ENCODE measurements at places on chromosomes 4 and X. TPM values are rescaled to one million over a fixed set of nuclear protein-coding genes. Genes with fewer than 3 reads are reported as not detected.

GRCh38 chrX:104351173-104351769 is 96.5 kb upstream of the ESX1 start:
- no peak for DNase-seq

Gene NXF3
- not detected for total RNA-seq

DNA sequence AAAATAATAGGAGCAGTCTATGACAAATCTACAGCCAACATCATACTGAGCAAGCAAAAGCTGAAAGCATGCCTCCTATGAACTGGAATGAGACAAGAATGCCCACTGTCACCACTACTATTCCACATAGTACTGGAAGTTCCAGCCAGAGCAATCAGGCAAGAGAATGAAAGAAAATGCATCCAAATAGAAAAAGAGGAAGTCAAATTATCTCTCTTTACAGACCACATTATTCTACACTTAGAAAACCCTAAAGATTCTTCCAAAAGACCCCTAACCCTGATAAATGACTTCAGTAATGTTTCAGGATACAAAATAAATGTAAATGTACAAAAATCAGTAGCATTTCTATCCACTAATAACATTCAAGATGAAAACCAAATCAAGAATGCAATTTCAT is 249.0 kb downstream of the STK32B start:
- no peak for DNase-seq

Gene ZNF711
- 0.50 TPM for total RNA-seq

GRCh38 chr4:183129125-183129524 is 30.1 kb downstream of the WWC2 start:
- no peak for DNase-seq

DNA sequence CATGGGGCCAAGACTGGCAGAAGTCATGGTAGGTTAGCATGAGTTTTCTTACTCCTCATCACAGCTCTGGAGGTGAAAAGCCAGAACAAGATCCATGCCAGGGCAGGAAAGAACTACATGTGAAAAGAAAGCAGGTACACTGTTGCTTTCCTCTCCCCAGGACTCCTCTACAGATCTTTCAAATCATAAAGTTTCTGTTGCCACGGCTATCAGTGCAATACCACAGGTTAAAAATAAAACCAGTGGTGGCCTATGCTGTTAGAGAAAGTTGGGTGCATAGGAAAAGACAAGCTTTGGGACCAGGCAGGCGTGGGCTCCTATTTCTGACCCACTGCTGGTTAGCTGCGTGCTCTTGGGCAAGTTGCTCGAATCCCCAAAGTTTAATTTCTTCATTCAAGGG is 81.4 kb downstream of the SH3RF1 start:
- DNase-seq = no peak

Gene F8A2
- total RNA-seq = not detected

DNA sequence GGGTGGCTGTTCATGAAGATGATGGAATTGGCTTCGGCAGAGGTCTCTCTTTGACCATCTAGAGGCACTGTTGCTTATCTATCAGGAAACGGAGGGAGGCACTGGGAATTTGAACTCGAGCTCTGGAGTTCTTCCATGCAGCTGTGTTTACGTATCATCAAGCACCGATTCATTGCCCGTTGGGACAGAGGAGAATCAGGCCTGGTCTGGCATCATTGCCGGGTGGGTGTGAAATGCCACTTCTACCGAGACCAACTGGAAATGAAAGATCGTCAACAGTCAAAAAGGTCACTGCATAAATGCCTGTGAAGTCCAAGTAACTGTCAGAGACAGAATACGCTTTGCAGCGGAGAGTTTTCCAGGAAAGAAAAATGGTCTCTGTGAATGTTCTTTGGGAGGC is 166.9 kb downstream of the ASMT start:
- DNase-seq = no peak

GRCh38 chrX:101677028-101677427 is 17.4 kb upstream of the ARMCX2 start:
- no peak for DNase-seq

Gene STOX2
- total RNA-seq = 11.6 TPM

- DNase-seq = no peak
Measured at GRCh38 chrX:35622601-35623000, 175.5 kb upstream of the MAGEB16 start.

DNA sequence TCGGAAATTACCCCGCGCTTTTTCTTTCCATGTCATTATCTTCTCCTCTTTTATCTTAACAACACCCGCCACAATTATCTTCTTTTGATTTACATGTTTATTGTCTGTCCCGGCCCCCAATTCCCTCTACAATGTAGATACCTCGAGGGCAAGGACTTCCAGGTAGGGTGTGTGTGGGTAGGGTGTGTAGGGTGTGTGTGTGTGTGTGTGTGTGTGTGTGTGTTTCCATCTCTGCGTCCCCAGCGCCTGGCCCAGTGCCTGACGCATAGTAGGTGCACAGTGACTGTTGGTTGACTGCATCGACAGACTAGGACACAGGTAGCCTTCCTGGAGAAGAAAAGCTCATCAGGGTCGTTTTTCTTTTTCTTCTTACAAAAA is 103.1 kb downstream of the UCHL1 start:
- no peak for DNase-seq

DNA sequence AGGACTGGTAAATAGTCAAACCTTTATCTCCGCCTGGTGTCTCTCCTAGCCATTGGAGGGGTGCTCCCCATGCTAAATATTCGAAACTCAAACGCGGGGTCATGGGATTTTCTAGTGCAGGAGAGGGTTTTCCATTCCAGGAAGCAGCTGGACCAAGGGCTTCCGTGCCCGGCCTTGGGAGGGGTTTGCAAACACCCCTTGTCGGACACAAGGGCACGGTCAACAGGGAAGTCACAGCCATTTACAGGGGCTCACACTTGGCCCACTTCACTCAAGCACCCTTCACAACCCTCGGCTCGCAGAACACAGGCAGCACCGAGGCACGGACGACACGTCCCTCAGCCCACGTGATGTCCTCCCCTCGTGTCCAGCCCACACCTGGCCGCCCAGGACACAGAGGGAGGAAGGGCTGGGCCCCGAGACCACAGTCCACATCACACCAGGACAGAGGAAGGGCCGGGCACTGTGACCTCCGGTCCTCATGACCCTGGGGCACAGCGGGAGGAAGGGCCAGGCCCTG is 10.3 kb upstream of the PLCXD1 start:
- no peak for DNase-seq

Gene FGD1
- 11.4 TPM for total RNA-seq

Gene REPS2
- 28.8 TPM for total RNA-seq

DNA sequence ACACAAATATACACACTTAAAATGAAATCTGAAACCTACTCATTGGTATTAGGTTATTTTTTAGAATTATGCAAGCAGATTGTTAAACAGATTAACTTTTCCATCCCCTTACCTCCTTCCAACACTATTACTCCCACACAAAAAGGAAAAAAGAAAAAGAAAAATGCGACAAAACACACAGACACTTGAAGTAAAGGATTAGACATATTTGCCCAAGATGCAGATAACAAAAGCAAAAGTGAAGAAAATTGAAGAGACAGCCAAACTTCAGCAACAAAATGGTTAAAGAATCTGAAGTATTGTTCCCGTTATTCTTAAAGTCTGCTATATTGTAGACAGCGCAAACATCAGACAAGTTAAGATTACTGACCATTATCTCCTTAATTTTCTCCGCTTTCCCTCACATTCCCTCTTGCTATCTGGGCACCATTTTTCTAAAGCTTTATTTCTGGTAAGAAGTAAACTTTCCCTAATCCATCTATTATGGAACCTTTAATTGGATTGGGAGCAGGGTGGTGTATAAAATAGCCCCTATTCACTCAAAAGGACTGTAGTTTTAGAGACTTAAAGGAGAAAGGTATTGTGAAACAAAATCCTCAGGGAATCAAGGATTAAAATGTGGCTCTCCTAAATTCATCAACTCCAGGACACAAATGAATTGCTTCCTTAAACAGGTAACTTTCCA is 34.7 kb upstream of the MAB21L2 start:
- no peak for DNase-seq

Gene FAM53A
- 9.3 TPM for total RNA-seq

GRCh38 chr4:5881340-5881739 is 11.5 kb downstream of the CRMP1 start:
- no peak for DNase-seq

Gene EMCN
- total RNA-seq = 19.0 TPM

Gene HMGN5
- 2.1 TPM for total RNA-seq

- no peak for DNase-seq
Measured at GRCh38 chrX:20753076-20753475, 486.4 kb upstream of the RPS6KA3 start.

DNA sequence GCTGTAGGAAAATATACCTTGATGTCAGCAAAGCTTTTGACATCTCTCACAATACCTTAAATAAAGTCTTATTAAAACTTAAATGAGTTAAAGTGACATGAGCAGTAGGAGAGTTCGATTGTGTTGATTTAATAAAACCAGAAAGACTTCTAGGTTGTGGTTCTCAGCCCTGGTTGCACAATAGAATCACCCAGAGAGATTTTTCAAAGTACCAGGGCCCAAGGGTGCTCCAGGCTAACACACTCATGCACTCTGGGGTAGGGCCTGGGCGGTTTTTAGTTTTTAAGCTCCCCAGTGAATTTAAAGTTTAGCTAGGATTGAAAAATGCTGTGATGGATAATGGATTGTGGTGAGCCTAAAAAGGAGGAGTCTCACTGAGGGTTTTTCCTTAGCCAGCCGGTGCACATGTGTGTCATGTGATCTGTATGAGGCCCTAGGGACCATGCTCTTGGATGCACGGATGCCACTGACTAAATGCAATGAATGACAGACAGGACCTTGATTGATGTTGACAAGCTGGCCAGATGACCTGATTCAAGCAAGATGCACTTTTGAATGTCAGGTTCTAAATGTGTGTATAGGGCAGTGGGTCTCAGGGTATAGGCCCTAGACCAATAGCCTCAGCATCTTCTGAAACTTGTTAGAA is 185.0 kb downstream of the PTTG2 start:
- DNase-seq = no peak

Gene SYN1
- 0.66 TPM for total RNA-seq

DNA sequence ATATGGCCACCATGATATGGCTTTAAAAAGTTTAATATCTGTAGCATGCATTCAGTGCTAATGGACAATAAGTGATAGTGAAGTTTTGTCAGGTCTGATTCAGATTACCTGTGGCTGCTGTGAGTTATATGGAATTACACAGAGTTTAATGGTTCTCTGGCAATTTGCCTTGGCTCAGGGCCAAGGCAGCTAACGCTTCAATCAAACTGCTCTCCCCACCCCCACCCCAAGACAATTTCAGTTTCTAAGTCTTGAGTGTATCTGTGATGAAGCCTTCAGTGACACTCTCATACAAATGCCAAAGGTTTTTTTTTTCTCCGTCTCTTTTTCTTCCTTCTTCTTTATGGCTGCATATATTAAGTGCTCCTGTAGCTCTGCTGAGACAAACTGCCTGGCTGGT is 106.6 kb downstream of the SHROOM4 start:
- no peak for DNase-seq

Gene SAGE1
- not detected for total RNA-seq

Gene MSX1
- 2.9 TPM for total RNA-seq

- peak; percentile 47 for DNase-seq
Measured at GRCh38 chrX:150167482-150168324, 195.4 kb upstream of the MAMLD1 start.

Gene VCX3A
- total RNA-seq = not detected

Gene PRKG2
- total RNA-seq = 7.3 TPM

Gene TXK
- 2.1 TPM for total RNA-seq

GRCh38 chrX:40448793-40449192 is 132.0 kb upstream of the ATP6AP2 start:
- DNase-seq = no peak

GRCh38 chrX:23403849-23404248 is 69.2 kb downstream of the PTCHD1 start:
- no peak for DNase-seq

DNA sequence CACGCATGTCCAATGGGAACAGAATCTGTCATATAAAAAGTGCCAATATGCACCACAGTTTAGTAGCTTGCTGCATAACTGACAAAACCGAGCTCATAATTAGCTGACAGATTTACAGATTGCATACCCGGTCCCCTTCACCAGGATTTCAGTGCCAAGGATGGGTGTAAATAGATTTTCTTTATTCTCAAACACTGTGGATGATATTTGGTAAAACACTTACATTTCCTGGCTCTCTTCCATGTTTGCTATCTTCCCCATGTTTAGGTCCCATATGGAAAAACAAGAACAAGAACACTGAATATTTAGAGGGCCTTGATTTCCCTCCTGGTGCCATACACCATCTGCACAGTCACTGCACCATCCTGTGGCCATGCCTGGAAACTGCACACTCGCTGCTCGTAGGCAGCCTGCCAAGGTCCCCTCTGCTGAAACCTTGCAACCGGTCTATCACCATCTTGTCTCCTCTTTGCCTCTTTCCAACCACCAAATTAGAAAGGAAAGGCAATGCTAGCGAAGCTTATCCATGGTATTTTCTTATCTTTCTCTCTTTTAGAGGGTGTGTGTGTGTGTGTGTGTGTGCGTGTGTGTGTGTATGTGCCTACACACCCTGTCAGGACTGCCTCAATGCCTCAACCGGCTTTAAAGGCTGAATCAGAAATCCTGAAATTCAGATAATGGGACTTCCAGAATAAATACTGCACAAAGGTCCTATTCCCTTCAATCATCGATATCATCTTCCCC is 124.2 kb upstream of the MBNL3 start:
- DNase-seq = no peak

Gene TKTL2
- not detected for total RNA-seq

GRCh38 chr4:7189475-7190277 is 2.7 kb upstream of the SORCS2 start:
- DNase-seq = no peak

Gene ATOH1
- total RNA-seq = not detected

DNA sequence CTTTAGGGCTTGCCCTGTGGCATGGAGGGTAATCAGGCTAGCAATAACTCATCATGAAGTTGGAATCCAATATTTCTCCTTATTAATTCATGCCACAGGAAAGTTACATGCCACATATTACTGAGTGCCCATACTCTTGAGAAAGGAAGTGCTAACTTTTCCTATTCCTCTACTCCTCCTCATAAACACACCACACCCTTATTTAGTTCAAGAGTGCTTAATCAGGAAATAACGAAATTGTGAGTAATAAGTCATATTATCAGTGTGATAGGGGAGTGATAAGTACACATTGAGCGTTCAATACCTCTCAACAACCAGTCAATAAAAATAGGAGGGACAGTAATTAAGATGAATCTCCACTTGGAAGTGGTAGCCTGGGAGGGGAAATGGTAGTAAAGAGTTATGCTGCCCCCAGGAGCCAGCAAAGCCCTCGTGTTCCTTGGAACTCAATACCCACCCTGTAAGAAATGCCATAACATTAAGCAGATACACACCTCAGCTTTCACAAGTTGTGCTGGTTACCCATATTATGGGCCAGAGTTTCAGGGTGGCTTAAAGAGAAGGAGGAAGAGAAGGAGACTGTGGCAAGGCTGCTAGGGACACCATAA is 410.0 kb upstream of the NR3C2 start:
- DNase-seq = no peak

GRCh38 chrX:3811331-3812311 is 98.2 kb upstream of the PRKX start:
- no peak for DNase-seq
